Vagina (tissue), 2 donors: ENCODE measurements at places on chromosomes 2 and 18.

DNA sequence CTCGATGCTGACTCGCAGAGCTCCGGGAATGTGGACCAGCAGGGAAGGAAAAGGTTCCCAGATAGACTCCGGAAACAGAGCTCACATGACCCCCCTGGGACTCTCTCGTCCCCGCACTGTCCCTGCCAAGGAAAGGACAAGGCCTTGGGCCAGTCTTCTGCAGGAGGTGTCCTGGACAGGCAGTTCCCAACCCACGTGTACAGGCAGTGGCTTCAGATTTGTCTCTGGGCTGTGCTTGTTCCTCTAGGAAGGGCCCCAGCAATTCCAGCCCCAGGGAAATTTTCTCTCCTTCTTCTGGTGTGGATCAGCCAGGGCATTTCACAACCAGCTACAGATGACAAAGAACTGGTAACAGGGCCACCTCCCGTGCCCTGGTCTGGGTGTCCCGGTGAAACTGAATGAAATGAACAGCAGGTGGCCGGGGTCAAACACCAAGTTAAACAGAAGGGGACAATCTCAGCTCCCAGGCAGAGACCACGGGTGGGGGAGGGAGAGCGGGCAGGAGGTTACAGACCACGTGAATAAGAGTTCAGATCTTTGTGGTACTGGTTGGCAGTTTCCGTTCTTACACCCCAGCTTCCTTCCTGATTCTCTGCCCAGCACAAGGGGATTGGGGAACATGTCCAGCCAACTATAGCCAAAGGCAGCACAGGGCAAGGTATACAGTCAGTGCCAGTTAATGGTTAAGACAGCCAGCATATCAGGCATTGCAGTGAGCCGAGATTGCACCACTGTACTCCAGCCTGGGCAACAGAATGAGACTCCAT, 52.2 kb upstream of the CAB39 start:
- DNase-seq, result no peak

DNA sequence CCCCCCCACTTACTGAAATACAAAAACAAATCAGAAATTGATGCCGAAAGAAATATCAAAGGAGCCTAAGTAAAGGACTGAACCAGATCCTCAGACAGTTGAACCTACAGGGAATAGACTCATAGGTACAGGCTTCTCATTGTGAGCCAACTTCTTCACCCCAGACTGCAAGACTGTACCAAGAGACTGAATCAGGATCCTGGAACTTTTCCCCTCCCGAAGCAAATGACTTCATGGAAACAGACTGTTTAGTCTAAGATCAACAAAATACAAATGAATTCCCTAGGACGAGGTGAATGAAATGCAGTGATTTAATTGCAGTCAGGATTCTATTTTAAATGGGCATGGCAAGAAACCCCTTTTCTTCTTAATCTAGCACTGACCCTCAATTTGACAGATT, 53.6 kb upstream of the RNF152 start:
- no peak for DNase-seq

DNA sequence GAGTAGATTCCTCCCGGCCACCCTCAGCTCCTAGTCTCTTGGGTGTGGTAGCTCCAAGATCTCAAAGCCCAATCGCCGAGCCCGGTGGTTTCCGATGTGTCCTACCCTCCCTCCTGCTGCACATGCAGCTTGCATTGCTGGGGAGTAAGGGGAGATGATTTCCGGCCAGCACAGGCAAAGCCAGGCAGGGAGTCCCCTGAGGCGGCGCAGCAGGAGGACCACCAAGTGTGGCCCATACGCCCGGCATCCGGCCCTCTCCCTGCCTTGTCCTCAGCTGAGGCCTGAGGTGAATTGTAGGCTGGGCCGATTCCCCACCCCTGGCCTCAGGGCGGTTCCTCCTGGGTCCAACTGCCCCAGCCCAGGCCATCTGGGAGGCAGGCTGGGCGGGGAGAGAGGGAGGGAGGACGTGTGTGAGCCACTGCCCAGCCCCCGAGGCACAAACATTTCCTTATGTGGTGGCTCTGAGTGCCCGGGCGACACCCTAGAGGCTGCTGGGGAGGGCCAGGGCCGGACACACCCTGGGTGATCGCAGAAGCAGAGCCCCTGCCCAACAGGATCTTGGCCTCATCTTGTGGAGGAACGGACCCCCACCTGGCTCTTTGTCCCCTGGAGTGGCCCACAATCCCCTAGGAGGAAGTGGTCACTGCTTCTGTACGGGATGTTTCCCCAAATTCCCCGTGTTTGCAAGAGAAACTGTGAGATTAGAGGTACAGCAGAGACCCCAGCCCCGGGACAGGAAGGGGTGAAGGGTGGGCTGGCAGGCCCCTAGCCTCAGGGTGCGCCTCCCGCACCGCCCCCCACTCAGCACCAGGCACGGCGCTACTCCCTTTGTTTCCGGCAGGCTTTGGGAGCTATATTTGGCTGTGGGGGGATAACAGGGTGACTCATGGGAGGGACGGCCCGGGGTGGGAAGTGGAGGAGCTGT, 41.9 kb upstream of the PTMA start:
- no peak for DNase-seq

DNA sequence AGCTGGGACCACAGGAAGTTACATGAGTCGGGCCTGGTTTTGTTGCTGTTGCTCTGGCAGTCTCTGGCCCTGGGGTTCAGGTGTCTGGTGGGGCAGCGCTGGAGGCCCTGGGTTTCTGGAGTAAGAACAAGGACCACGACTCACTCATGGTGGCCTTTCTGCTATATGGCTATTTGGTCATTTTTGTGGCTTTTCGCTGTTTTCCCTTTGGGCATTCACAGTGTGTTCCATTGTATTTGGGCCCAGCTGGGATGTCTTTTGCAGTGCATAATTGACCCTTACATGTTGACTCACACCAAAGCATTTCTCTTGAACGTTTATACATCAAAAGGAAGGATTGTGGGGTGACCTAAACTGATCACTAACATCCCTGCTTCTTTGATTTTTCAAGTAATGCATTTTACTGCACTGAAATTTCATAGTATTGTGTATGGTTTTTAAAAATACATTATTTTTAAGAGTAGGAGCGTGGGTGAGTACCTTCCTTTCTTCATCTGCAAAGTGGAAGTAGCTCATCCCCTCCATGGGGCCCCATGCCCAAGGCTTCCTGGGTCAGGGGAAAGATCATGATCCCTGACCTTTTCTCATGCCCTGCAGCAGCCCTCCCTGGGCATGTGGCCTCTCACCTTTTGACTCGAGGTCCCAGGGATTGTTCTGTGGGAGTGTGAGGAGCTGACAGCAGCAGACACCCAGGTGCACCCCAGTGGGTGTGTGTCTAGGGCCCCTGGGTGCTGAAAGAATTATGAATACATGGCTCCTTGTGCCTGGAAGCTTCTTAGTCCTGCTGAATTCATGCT, 225.5 kb downstream of the AGAP1 start:
- no peak for DNase-seq

DNA sequence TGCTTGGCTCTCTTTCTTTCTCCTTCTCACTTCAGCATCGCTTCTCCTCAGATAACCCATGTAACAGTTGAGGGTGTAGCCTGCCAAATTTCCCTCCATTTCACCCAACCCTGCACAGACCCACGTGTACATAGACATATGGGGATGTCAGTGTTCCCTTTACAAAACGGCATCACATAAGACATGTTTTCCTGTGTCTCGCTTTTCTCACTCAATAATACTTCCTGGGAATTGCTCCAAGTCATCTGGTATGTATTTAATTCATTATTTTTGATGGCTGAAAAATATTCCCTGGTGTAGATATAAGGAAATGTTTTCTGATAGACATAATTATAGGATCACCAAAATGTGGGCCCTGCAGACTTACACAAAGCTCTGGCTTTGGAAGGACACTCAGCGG, 176.8 kb downstream of the LOXHD1 start:
- no peak for DNase-seq

GRCh38 chr2:240561325-240561971, 1.3 kb downstream of the DUSP28 start:
- no peak for DNase-seq

GRCh38 chr2:8431446-8432125, 250.3 kb upstream of the ID2 start:
- DNase-seq, result no peak

DNA sequence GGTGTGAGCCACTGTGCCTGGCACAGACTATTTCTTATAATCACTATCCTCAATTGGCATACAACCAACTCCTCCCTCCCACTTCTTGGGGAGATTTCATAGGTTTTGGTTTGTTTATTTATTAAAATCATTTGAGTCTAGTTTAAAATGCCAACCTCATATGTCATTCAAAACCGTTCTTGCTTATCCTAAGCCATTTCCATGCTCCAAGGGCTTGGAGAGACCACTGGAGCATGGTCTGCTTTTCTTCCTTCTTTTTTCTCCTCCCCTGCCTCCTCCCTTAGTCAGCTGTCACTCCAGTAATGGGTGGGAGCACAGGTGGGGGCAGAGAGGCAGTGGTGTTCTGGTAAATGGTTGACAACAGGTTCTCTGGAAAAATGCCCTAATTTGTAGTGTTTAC, 20.4 kb upstream of the KCNS3 start:
- no peak for DNase-seq

- DNase-seq, result no peak
Measured at GRCh38 chr2:37992601-37993000, 67.5 kb downstream of the RMDN2 start.

DNA sequence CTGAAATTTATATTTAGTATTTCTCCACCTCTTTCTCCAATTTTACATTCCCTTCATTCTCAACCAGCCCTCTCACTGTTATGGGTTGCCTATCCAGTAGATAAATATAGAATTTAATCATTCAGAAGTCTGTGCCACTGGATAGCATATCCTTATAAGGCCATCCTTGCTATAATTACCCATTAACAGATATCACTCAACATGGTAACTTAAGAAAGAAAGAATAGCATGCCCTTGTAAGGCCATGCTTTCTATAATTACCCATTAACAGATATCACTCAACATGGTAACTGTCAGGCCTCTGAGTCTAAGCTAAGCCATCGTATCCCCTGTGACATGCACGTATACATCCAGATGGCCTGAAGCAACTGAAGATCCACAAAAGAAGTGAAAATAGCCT, 1137.4 kb upstream of the FAM98A start:
- DNase-seq, result no peak

DNA sequence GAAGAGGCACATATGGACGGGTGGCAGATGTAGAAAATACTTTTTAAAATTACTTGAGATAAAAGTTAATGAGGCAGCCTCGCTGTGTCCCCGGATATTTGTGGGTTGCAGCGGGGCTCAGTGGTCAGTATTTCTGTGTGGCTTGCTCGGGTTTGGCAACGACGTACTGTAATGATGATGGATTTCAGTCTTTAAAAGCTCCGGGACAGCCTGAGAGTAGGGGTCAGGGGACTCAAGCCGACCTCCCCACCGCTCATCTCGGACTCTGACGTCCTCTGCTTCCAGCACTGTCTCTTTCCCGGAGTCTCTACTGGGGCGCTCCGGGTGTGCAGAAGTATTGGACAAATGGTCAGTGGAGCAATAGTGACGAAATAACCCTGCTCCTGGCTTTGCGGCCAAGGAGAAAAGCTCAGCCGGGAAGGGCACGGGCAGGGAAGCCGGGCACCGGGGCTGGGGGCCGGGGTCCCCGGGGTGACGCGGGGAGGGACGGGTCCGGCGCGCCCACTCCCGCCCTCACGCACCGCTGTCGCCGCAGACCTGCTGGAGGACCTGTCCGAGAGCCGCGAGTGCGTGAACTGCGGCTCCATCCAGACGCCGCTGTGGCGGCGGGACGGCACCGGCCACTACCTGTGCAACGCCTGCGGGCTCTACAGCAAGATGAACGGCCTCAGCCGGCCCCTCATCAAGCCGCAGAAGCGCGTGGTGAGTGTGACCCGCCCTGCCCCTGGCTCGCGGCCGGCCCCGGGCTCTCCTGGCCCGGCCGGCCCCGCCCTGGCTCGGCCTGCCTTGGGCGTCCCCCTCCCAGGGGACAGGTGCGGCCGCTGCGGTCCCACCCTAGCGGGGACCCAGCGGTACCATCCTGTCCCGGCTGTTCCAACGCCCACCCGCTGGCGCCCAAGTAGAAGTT, 7.3 kb downstream of the GATA6 start:
- DNase-seq, result no peak

DNA sequence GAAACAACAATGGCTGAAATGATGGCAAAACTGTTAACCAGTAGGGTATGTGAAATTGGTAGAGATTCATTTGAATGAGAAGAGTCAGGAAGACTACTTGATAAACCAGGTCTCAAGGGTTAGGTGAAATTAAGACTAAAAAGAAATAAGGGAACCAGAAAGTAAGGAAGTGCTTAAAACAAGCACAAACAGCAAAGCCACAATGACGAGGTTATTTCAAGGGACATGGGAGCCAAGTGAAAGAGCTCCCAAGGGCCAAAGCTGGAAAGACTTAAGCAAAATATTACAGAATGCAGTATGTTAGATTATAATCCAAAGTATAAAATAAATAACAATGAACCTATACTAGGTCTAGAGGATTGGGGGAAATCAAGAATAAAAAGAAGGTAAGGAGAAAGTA, 19.3 kb upstream of the CD302 start:
- no peak for DNase-seq

DNA sequence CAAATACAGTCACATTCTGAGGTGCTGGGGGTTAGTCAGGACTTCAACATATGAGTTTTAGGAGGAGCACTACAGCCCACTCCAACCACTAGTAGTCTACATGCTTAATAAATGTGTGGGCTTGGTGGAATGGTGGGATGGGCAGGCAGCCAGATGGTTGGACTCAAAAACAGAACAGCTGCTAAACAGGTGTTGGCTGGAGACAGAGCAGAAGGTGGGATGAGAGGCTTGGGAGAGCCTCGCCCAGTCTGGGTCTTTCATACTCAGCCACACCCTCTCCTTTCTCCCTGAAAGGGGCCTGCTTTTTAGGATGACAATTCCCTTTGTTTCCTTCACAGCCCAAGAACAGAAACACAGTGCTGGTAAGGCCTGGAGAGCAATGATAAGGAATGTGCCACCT, 143.9 kb upstream of the KLHL29 start:
- DNase-seq, result no peak

DNA sequence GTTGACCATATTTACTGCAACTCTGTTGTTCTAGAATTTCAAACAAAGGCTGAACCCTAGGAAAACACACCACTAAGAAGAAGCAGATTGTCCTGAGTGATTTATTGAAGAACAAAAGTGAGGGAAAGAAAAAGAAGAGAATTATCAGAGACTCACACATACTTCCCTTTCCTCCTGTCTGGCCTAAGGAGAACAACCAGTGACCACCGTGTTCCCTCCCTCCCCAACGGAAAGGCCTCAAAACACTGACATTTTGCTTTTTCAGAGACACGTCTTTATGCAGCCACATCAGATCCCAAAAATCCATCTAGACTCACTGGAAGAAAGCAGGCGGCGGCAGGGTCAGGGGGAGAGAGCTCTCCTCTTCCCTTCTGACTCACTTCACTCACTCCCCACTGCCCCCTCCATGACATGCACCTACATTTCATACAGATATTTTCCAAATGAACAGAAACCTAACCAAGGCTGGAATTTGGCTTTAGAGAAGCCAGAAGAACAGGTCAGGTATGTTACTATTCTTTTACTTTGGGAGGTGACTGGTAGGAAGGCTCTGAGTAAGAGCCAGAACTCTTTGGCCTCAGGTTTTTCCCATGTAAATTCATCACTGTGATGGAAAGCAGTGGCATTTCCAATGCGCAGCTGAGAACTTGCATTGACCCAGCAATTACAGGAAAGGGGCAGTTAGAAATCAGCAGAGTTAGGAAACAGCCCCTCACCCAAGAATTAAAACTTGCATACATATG, 169.9 kb downstream of the BCL11A start:
- DNase-seq, result no peak
